ENCODE measurements at places on chromosomes 6 and 20.

DNA sequence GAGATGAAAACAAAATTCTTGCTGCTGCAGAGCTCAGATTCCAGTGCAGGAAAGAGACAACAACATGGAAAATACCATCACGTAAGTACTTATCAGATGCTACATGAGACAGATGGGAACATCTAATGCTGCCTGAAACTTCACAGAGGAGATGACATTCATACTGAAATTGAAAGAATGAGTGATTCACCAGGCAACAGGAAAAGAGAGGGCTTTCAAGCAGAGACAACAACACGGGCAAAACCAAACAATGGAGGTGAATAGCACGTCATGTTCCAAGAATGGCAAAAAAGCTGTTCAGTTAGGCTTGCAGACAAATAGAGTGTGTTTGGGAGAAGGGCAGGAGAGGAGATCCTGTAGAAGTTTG is 39.3 kb downstream of the GTF2H5 start:
- peak; percentile 24 for DNase-seq

DNA sequence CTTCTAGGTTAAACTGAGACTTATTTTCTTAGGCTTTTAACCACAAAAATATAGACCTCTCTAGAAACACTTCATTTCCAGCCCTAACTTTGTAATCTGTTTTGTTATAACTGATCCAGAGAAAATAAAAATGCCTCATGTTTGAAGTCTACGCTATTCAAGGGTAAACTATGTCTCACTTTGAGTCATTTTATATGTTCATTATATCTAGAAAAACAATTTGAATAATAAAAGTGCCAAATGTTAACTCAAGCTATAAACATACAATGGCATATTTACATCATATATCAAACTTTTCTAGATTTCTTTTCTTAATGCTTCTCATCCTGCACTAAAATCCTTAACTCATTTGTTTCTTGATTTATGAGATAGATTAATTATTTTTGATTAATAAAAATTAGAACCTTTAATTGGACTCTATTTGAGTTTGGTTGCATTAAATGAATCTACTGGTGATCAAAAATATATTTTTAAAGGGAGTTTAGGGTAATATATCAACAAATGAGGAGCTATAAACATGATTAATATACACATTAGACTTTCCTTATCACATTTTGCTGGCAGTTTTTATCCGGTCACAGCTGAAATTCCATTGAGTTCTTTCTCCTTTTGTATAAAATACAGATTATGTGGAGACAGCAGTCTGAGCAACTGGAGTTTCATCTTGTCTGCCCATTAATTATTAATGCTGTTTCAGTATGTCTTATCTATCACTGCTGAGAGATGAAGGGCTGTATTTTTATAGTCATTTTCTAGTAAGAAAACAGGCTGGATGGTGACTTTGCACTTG is 246.5 kb downstream of the TBX18 start:
- DNase-seq, result no peak

DNA sequence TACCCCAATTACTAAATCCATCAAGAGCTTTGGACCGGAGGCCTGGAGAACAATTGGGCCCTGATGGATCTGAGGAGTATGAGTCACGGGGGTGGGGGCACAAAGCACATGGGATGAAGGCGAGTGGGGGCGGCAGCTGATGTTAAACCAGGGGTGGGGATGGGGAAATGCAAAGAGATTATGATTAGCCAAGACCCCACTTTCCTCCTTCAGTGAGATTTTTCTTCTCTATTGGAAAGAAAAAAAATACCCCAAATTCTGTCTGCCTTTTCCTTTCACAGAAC is 57.9 kb downstream of the ARHGAP40 start:
- DNase-seq, result no peak

- DNase-seq, result no peak
Observed at GRCh38 chr20:20065361-20065760, 13.0 kb downstream of the CFAP61 start.

DNA sequence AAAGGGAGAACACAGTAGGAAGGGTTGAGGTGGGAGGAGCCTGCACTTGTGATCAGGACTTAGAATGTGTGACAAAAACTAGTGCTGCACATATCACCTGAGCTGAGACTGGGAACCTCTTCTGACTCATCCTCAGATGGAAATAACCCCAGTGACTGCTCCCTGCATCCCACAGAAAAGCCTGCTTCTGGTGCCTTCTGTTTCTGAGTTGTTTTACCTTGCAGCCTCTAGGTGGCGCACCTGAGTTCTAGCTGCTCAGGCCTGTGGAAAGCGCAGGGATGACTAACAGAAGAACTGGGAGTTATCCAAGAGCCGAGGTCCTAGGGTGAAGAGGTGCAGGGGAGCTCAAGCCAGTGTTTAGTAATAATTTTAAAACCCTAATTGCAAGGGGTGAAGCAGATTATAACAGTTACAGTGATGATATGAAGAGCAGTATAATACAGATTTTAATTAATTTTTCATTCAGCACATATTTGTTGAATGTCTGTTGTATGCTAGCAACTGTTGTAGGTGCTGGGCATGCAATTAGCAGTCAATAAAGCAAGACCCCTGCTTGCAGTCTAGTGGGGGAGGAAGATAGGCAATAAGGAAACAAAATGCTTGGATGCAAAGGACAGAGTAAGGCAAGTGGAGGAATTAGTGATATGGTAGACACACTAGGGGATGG is 302.5 kb downstream of the DHX35 start:
- DNase-seq, result peak; percentile 23

- DNase-seq, result no peak
Observed at GRCh38 chr6:167121335-167121841, 1.5 kb upstream of the CCR6 start.

DNA sequence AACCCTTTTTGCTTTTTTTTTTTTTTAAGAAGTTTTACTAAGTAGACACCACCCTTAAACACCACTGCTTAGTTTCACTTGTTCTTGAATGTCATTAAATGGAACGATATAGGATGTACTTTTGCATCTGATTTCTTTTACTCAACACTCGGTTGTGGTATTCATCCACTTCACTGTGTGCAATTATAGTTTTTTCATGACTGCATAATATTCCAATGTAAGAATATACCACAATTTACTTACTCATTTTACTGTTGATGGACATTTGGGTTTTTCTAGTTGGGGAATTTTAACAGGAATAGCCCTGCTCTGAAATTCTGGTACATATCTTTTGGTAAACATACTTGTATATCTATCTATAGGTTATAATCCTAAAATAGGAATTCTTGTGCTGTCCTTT is 29.9 kb downstream of the RTN4IP1 start:
- DNase-seq, result no peak

Measured in activated T-cell treated with anti-CD3 and anti-CD28 coated beads for 24 hours (primary cell).